NCI-H2029 treated with DMSO at 0.1 percent for 48 hours (cell line): ENCODE measurements at places on chromosomes 7 and 10.

- no peak for DNase-seq
These were observed 249.6 kb downstream of the BAMBI start for GRCh38 chr10:28926932-28927331.

GRCh38 chr7:42214060-42214679, 22.8 kb downstream of the GLI3 start:
- no peak for DNase-seq

DNA sequence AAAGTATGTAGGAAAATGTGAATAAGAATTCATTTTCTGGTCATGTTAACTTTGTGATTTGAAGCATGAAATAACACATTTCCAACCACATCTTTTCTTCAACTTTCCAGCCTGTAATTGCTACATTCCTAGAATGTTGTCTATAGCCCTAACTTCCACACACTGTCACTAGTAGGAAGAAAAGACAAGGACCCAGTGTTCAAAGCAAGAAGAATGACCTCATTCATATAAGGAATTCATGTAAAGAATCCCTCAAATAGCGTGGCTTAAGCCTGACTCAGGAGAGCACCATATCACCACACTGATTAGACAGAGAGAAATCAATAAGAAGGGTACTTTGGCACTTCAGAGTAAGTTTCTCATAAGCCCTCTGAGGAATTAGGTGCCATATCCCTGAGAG, 318.7 kb upstream of the CHRM2 start:
- DNase-seq, result no peak

DNA sequence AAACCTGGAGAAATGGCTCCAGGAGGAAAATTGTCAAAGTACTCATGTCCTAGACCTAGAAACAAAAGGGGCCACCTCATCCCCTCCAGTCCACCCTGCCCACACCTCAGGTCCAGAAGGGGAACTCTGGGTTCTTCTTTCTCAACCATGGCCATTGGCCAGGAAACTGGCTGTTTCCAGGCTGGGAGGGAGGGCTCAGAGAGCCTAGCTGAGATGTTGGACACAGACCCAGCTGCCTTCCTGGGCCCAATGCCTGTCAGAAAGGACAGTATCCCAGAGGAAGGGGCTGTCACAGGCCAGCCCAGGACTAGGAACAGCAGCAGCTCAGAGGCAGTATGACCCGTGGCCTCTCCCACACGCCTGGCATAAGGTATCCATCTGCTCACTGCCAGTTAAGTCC, 9.6 kb downstream of the GRID1 start:
- DNase-seq, result no peak

GRCh38 chr10:86107131-86107530, 259.5 kb downstream of the GRID1 start:
- DNase-seq, result no peak

DNA sequence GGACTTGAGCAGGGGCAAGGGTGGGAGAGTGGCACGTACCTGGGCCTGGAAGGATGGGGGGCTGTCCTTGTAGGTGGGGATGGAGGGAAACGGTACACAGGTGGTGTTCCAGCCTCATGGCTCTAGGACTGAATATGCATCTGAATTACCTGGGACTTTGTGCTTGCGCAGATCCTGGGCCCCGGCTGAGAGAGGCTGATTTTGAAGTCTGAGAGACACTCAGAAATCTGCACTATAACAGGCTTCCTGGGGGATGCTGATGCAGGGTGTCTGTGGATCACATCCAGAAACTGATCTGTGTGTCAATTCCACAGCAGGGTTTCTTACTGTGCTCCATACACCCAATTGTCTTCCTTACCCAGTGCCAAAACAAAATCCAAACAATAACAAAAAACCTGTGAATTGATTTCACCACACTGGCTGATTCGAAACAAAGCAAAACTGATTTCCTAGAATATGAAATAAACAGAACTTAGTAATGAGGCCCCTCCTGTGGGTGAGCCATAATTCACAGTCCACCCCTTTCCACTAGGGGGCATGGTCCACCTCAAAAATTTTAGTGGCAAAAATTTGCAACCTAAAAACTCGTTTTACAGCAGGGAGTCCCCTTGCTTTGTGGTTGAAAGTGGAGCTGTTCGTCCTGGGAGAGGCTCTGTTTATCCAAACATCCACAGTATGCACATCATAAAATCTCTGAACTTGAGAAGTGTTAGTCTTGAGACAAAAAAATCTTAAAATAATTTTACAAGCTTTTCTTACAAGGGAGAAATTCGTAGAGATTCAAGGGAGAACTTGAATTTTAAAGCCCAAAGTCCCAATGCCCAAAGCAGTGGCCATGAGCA, 32.0 kb upstream of the PLEKHA1 start:
- no peak for DNase-seq

DNA sequence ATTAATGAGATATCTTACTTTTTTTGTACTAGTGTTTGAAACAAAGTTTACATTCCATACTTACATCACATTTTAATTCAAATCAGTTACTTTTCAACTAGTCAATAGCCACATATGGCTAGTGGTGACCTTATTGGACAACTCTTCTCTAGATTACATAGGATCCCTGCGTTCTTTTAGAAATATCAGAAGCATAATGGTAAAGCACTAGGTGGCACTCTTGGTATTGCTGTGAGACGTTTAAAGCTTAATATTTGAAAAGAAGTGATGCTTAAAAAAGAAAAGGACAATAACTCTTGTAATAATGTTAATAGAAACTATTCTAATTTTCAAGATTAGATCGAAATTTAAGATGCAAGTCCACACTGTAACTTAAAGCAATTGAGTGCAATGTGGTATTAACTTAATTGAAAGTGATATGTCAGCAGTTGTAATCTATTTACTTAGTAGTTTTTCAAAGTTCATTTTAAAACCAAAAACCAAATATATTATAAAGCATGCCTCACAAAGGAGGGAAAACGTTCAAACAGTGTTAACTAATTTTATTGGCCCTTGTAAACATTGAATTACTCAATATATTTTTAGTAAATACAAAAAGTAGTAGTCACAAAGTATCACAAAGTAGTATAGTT, 339.1 kb downstream of the ATRNL1 start:
- peak; percentile 15 for DNase-seq

GRCh38 chr7:22320416-22320815, 36.5 kb downstream of the RAPGEF5 start:
- DNase-seq, result no peak

DNA sequence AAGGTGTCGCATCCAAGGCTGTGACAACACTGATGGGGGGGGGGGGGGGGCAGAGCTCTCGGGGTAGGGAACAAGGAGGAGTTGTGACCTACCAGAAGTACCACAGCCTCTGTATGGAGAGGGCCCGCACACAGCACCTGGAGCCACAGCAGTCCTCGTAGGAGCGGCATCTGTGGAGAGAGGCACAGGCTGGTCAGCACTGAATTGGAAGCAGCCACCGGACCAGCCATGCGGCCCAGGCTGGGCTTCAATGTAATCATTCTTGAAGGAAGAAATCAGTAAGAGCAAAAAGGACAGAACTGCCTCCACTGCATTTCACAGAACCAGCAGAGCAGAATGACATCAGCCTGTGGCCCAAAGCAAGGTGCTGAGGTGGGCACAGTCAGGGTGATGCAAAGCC, 74.8 kb downstream of the VOPP1 start:
- DNase-seq, result no peak

DNA sequence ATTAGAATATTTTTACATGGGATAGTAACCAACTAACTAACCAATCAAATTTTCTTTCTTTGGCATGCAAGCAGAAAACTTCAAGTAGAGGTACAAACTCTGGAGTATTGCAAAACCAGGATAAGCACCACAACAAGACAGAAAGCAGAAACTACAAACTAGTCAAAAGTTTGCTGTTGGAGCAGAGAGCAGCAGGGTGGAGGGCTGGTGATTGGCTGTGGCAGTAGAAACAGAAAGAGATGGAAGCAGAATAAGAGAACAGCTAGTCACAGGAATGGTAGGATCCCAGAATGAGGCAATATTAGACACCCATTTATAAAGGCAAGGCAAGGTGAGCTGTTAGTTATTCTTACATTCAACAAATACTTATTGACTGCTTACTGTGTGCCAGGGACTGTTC, 6.8 kb upstream of the MACC1 start:
- DNase-seq, result no peak

DNA sequence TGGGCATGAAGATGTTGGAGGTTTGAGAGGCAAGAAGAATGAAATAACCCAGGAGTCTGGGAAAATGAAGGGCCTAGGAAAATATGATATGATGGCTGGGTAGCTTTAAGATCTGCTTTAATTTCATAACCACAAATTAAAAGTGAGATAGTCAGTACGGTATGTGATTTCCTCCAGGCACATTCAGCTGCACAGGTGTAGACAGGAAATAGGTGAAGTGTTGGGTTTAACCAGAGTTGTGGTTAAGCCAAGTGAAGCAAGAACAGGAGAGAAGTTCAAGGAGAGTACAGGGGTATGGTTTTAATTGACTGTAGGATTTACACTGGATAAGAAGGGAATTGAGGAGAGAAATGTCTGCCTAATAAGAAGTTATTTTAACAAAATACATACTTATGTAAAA, 2.6 kb downstream of the PNLIPRP3 start:
- DNase-seq, result no peak

DNA sequence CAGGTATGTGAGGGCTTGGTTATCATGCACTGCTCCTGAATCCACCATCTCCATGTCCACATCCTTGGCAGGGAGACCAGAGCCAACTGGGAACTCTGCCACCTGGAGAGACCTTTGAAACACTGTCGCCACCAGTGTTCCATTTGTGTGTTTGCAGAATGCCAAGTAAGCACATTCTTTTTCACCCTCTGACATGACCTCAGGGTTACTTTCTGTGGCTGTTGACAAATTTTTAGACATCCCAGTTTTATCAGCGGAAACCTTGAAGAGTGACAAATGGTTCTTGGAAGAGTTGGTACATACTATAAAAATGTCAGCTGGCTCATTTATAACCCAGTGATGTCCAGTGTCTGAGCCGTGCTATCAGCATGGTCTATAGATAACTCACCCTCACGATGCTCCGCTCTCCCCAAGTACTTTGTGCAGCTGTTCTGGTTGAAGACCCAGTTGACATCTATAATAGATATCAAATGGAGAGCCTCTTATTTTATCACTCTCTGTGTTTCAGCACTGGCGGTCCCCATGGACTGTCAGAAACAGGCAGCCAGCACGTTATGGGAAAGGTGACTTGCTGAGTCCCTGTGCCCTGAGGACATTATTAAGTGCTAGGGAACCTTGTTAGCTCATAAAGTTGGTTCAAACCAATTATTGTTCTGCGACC, 563.1 kb upstream of the GALNT17 start:
- no peak for DNase-seq

DNA sequence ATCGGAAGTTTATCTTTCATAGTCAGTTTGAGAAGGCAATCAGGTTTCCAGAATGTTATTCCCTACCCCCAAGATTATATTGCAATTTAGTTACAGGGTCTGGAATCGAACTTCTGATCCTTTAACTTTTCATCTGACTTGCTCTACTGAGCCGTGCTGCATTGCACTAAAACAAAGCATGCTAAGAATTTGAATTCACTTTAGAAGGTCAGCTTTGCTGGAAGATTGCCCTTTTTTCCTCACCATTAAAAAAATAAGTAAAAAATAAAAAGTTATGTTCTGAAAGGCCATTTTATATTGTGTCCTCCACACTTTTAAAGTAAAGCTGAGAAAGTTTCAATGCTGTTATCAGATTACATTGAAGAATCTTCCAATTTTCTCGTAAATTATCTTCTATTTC, 388.8 kb upstream of the PHF14 start:
- DNase-seq, result no peak

DNA sequence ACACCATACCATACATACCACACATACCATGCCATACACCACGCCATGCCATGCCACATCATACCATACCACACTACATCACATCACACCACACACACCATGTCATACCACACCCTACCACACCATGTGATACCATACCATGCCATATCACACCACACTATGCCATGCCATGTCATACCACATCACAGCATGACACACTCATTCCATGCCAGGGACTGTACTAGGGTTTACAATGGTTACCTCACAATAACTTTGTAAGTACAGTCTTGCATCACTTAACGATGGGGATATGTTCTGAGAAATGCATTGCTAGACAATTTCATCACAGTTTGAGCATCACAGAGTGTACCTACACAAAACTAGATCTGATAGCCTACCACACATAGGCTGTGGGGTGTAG, 14.5 kb downstream of the PYROXD2 start:
- DNase-seq, result no peak

- DNase-seq, result no peak
These were observed 1123.5 kb upstream of the LRRN3 start for GRCh38 chr7:109967406-109967805.

GRCh38 chr7:92260248-92260781, 14.5 kb downstream of the ANKIB1 start:
- no peak for DNase-seq

- DNase-seq, result no peak
These were observed 172.1 kb downstream of the CYP26A1 start for GRCh38 chr10:93245779-93246178.

- DNase-seq, result no peak
These were observed 654.1 kb upstream of the ZWINT start for GRCh38 chr10:57015187-57015586.

DNA sequence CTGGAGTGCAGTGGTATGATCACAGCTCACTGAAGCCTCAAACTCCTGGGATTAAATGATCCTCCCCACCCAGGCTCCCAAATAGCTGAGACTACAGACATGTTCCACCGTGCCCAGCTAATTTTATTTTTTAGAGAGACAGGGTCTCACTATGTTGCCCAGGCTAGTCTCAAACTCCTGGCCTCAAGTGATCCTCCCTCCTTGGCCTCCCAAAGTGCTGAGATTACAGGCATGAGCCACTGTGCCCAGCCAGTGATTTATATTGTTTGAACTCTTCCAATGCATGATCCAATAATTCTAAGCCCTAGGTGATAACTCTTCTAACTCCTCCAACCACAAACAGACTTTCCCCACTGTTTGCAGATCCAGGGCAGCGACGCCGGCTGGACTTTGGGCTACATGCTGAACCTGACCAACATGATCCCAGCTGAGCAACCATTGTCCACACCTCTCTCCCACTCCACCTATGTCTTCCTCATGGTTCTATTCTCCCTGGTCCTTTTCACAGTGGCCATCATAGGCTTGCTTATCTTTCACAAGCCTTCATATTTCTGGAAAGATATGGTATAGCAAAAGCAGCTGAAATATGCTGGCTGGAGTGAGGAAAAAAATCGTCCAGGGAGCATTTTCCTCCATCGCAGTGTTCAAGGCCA, 41.8 kb upstream of the CC2D2B start:
- no peak for DNase-seq

GRCh38 chr10:69908124-69908523, 106.4 kb downstream of the COL13A1 start:
- DNase-seq, result no peak

DNA sequence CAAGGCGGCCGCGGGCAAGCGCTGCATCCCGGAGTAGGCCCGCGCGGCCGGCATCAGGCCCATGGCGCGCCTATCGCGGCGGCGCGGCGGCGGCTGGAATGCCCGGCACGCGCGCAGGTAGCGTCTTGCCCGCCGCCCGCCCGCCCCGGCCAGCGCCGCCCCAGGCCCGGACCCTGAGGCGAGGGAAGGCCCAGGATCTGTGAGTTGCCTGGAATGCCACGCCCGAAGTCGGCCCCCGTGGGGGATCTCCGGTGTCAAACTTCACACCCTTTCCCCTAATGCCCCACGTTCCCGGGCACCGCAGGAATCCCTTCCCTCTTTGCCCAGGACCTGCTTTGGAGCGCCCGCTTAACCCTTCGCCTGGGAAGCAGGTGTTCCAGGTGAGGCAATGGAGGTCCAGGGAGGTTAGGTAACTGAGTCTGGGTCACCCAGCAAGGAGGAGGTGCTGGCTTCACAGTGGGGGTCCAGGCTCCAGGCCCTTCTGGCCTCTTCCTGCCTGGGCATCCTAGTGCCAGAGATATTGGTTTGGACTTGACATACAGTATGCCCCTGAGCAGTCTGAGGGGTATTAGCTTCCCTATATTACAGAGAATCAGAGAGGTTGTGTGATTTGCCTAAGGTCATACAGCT, 138.1 kb downstream of the ARHGAP22 start:
- DNase-seq, result no peak
